ENCODE measurements at places on chromosomes 4 and X.

- no peak for ATAC-seq
Observed at GRCh38 chrX:111352424-111352823, 59.6 kb downstream of the DCX start.

- peak; percentile 74 for ATAC-seq
Observed at GRCh38 chrX:15723887-15724517, 14.1 kb upstream of the CA5B start.

DNA sequence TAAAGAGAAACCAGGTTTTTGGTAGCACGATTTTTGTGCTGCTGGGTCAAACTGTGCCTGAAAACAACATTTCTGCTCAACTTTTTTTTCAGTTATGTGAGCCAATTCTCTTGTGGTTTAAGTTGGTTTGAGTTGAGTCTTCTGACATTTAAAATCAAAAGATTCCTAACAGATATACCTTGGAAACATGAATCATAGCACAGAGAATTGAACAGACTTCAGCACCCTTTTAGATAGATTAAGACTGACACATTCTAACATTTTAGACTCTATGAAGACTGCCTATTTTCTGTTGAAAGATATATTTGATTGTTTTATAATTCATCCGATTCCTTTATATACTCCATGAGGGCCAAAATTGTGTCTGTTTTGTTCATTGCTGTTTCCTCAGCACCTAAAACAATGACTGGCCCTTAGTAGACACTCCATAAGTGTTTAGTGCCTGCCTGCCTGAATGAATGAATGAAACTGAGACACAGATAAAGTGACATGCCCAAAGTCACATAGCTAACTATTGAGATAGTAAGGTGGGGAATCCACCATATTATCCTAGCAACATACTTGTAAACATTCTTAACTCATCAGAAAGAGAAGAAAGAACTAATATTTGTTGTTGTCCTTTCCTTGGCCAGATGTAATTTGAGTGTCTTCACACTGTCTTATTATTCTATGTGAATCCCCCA lies 624.0 kb downstream of the MID1IP1 start:
- peak; percentile 75 for ATAC-seq

DNA sequence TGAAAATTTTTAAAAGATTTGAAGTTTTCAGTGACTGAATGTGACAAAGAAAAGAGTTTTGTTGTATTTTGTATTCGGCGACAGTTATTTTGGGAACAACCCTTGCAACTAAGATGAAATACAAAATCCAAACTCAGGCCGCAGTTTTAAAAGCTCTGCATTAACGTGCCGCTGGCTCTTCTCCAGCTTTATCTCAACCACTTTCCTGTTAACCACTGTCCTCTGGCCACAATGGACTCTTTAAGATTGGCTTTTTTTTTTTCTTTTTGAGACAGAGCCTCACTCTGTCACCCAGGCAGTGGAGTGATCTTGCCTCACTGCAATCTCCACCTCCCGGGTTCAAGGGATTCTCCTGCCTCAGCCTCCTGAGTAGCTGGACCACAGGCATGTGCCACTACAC lies 22.1 kb upstream of the AMTN start:
- no peak for ATAC-seq

DNA sequence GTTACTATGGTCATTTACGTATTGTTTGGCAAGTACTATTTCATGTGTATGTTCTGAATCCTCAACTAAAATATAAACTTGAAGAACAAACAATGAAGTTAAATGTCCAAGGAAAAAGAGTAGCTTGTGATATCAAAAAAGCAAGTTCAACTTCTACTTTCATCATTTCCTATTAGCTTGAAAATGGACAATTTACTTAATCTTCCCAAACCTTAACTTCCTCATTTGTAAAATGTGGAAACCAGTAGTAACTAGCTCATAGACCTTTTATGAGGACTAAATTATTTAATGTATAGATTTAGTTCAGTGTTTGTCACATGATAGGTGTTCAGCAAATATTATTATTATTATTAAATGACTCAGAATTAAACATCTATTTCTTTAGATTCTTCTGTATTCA lies 276.8 kb upstream of the TET2 start:
- ATAC-seq: no peak

DNA sequence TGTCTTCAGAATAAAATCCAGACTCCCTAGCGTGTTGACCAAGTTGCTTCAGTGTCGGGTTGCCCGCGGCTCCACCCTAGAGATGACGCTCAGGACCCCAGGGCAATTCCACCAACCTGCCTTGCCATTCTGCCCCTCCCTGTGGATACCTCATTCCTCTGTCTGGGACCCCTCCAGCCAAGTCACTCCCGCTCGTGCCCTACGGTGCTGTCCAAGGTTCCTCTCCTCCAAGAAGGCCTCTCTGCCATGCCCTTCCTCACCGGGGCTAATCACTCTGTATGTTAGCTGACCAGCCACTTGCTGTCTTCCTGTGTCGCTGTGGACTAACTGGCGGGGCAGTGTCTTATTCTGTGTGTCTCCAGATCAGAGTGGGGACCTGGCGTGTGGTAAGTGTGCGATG lies 46.6 kb downstream of the TENM3 start:
- ATAC-seq: no peak

- no peak for ATAC-seq
Observed at GRCh38 chrX:153478746-153479145, 8.4 kb upstream of the HAUS7 start.

GRCh38 chr4:20430259-20430941 lies 178.7 kb downstream of the SLIT2 start:
- no peak for ATAC-seq

GRCh38 chr4:75708218-75708691 lies 16.1 kb upstream of the USO1 start:
- ATAC-seq: peak; percentile 82

DNA sequence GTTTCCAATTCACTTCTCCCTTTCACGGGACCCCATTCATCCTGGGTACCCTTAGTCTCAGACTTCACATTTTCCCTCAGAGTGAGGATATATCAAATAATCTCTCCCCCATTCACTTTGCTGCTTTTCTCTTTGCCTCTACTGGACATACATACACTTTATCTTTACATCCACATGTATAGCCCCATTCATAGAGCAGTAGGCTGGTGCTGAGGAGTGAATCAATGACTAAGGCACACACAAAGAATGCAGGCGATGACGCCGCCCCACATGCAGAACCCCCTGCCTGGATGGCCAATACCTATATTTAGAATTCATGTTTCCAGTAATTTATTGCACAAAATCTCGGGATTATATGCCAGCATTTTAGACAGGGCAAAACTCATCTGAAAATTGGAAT lies 554.3 kb upstream of the TENM3 start:
- ATAC-seq: no peak

GRCh38 chr4:183320211-183321059 lies at the start of gene CLDN22:
TSS of gene CLDN22 (minus strand) at chr4:183320276. CDS start at chr4:183320218, 58 bp downstream.
- ATAC-seq: no peak

DNA sequence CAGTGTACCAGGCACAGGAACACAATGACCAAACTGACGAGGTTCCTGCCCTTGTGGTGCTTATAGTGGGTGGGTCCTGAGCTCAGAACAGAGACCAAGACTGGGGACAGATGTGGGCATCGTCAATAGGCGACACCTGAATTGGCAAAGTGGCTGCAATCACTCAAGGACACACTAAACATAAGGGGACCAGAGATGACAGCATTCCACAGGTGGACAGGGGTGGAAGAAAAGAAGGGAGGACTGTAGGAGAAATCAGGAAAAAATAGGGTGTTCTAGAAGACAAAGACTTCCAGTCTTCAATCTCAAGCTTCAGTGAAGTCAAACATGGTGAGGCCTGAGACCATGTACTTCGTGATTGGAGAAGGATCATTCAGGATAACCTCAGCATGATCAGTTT lies 5.8 kb downstream of the SH3KBP1 start:
- ATAC-seq: no peak

GRCh38 chrX:2188330-2188792 lies 312.4 kb downstream of the DHRSX start:
- no peak for ATAC-seq

GRCh38 chrX:20221902-20222301 lies 44.8 kb downstream of the RPS6KA3 start:
- ATAC-seq: no peak

DNA sequence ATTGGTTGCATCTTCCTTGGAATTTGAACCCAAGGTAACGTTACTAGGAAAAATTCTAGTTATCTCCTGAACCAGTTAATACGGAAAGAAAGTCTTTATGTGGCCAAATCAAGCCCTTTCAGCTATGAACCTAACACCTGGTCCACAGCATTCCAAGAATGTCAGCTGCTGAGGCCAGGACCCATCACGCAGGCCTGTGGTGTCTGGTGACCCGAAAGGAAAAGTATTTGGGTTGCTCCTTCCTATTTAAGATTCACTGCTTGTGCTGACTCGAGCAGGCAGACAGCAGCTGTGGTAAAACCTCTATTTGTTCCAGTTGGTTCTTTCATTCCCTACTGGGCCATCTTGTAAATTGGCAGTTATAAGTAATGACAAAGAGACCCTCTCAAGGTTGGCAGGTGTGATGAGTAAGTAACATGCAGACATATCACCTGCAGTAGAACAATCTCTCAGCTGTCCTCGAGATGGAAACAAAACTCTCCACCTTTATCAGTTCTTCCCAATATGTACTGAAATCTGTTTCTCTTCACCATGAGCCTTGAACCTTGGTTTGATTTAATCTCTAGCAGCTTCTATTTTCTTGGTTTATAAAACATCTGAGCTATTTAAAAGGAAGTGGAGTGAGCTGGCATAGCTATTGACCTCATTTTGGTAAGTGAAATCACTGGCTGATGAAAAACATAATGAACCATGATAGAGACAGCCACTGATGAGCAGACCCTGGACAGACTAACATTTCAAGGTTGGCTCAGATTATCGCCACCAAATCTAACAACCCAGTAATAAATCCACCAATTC lies 182.1 kb upstream of the SMIM31 start:
- no peak for ATAC-seq

GRCh38 chr4:19700992-19701391 lies 550.7 kb upstream of the SLIT2 start:
- no peak for ATAC-seq

DNA sequence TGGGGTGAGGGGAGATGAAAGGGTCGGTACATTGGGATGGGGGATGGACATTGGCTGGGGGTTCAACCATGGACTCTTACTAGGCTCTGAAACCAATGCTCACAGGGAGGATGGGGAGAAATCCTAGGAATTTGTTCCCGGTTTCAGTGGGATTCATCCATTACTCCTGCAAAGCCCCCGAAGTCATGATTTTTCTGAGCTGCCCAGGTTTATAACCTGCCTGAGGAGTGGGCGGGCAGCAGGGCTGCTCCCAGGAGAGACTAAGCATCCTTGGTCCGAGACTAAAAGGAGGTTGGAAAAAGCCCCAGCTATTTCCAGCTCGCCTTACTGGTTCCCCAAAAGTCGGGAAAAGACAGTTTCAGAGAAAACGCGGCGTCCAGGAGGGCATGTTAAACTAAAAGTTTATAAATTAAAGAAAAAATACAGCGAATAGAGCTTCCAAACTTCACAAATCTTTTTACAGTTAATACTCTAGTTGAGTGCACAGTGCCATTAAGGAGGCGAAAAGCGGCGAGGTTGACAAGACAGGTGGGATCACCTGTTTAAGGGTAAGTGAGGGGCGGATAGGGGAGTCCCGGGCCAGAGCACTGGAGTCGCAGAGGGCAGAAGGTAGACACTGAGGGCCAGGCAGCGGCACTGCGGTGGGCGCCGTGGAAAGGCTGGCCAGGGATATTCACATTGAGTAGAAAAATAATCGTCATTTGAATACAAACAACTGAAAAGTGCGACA lies 3.7 kb downstream of the NKX3-2 start:
- ATAC-seq: no peak

GRCh38 chrX:12488771-12489170 lies 302.4 kb upstream of the PRPS2 start:
- no peak for ATAC-seq

DNA sequence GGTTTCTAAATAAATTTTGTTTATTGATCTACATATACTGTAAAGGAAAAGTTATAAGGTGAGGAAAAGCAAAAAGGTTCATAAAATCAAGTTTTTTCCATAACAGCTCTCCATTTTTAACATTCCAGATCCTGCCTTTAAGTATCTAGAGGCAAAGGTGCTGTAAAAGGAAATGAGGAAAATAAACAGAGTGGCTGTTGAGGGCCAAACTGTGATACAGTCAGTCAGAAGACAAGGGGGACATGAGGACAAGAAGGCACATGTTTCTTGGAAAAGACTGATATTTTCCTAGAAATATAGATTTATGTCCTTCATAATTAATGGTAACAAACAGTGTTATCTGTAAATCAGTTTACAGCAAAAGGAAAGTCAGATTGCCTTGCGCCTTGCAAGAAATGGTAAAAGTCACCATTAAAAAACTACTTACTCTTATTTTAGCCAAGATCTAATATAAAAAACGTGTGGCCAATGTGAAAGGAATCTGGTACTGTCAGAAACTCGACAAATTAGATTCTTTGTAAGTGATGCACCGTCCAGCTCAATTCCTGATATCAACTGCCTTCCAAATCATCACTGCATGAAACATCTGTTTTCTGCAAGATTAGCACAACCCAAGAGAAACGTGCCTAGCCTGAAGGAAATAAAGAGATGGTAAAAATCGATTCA lies 34.0 kb upstream of the VEGFD start:
- ATAC-seq: no peak

DNA sequence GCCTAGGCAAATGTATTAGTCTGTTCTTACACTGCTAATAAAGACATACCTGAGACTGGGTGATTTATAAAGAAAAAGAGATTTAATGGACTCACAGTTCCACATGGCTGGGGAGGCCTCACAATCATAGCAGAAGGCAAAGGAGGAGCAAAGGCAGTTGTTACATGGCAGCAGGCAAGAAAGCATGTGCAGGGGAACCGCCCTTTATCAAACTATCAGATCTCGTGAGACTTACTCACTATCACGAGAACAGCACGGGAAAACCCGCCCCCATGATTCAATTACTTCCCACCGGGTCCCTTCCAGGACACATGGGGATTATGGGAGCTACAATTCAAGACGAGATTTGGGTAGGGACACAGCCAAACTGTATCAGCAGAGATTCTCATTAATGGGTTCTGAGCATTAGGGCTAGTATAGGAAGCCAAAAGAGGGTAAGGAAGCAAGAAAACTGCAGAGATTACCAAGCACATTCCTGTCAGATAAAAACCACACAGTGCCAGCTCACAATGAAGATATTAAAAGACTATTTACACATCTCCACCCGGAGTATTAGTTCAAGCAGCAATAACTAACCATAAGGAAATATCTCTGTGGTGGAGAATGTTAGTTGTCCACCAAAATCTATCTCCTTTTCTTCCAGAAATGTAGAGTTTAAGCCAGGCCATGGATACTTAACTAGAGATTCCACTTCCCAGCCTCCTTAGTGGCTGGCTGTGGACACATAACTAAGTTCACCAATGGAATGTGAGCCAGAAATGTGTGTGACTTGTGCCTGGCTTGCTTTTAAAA lies 61.2 kb upstream of the HOPX start:
- ATAC-seq: no peak

GRCh38 chr4:175062183-175062592 lies 144.0 kb downstream of the ADAM29 start:
- no peak for ATAC-seq

GRCh38 chrX:12349201-12349600 lies 210.9 kb downstream of the FRMPD4 start:
- no peak for ATAC-seq

- no peak for ATAC-seq
Observed at GRCh38 chr4:6031846-6032245, 13.6 kb upstream of the C4orf50 start.

- no peak for ATAC-seq
Observed at GRCh38 chrX:134371133-134371532, 88.8 kb upstream of the HPRT1 start.

GRCh38 chrX:148035380-148035779 lies 54.2 kb downstream of the FMR1NB start:
- no peak for ATAC-seq

GRCh38 chr4:174214101-174214878 lies 69.2 kb downstream of the FBXO8 start:
- ATAC-seq: peak; percentile 32
